ENCODE measurements at places on chromosomes 7 and 10.

- no peak for DNase-seq
These were observed 119.6 kb downstream of the TES start for GRCh38 chr7:116329686-116330503.

GRCh38 chr10:27746397-27747095 is 927 bp upstream of the MKX start:
- DNase-seq = no peak

DNA sequence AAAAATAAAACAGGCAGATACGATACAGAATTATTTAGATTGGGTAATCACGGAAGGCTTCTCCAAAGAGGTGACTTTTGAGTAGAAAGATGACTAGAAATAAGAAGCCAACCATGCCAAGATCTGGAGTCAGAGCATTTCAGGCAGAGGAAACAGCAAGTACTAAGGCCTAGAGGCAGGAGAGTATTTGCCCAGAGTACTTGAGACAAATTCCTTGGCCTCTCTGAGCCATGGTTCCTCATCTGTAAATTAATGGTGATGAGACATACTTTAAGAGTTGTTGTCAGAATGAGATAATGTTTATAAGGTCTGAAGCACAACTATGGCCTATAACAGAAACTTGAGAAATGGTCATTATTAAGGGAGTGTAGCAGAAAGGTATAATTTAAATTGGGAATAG is 15.8 kb upstream of the GPR37 start:
- no peak for DNase-seq

- peak; percentile 89 for DNase-seq
These were observed 12.3 kb downstream of the STX1A start for GRCh38 chr7:73707045-73707631.

GRCh38 chr10:13003759-13004158 is 2.2 kb upstream of the CCDC3 start:
- no peak for DNase-seq
